ENCODE measurements at places on chromosomes 4 and X.

DNA sequence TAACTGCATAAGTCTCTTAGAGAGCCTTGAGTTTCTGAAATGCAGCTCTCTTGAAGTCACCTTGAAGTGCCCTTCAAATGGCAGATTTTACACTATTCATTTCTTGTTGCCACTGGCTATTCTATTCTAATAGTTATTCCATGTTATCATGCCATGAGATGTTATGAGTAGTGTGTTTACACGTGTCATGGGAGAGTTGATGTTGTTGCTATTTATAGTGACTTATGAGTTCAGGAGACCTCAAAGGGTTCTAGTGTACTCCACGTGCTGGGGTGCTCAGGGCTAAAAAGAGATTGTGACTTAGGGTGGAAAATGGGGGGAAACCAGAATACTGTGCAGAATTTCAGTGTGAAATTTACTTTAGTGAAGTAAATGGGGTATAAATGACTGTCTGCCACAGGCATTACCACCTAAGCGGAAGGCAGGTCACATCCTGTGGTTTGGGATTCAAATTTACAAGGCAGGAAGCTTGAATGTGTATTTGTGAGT is 77.1 kb upstream of the SLC4A4 start:
- no peak for DNase-seq

DNA sequence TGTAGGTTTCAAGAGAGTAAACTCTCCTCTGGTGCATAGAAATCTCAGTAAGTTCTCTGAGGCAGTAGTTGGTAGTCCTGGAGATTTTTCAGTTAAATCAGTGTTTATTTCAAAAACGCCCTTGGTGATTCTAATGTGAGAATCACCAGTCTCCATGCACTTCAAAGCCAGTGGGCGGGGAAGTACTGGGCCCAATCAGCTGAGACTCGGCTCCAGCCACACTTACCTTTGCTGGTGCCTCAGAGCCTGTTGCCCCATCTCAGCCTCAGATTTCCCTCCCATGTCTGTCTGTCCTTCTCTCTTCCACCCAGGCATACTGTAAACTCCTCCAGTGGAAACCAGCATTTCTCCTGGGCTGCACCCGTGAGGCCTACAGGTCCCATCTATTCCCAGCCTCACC is 7.4 kb upstream of the MGST2 start:
- no peak for DNase-seq

GRCh38 chr4:83561381-83561780 is 25.5 kb downstream of the GPAT3 start:
- DNase-seq, result peak; percentile 24

DNA sequence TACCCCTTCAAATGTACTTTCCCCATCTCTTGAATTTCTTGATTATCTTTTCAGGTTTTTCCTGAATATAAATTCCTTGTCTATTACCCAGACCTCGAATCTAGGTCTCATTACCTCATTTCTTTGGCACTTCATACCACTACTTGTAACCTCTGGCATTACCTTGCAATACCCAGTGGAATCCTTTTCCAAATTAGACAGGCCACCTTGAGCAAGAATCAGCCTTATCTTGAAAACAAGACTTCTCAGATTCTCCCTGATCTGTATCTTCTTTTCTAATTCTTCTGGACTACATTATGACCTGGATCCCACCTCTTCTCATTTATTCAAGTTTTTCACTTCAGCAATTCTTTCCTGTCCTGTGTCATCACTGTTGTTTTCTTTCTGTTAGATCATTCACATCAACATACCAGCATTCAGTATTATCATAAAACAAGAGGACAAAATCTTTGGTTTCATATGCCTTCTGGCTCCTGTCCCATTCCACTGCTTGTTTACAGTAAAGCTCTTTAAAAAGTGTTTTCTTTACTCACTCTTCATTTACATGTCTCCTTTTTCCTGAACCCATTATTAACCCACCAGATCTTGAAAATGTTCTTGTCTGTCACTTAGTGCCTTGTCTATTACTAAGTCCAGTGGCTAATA is 275.6 kb upstream of the HS3ST1 start:
- no peak for DNase-seq

GRCh38 chr4:54077812-54078211 is 13.4 kb upstream of the CHIC2 start:
- DNase-seq, result no peak

GRCh38 chr4:2006956-2007653 is 1.7 kb downstream of the NELFA start:
- DNase-seq, result no peak

GRCh38 chr4:36427696-36428095 is 146.3 kb downstream of the DTHD1 start:
- no peak for DNase-seq

GRCh38 chr4:183285886-183286285 is 34.2 kb downstream of the CLDN22 start:
- DNase-seq, result no peak
